ENCODE measurements at places on chromosomes 5 and 9.

DNA sequence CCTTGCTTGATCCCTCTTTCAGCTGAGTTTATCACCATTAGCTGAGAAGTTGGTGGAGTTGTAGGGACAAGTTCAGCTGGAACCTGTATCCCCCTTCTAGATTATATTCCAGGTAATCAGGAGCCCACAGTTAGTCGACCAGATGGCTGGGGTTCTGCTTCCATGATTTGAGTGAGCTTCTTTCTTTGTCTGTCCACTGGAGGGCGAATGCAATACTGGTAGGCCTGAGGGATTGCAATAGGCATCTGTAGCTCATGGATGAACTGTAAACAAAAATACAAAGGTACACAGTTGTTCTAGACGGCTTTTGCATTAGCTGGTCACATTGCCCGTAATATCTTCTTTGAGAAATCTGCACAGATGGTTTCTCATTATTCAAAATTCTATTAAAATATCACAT is 88.9 kb downstream of the PCSK5 start:
- no peak overlapping the region for H3K4me3 ChIP-seq
- H3K27me3 ChIP-seq, result no peaks in the 10 kb centered on the region
- no peaks in the 10 kb centered on the region for H3K36me3 ChIP-seq
- H3K27ac ChIP-seq, result no peak overlapping the region
- no peak for DNase-seq

- H3K27ac ChIP-seq, result no peak overlapping the region
- H3K4me1 ChIP-seq, result peaks cover 15% of the 10 kb centered on the region
- no peaks in the 10 kb centered on the region for H3K36me3 ChIP-seq
These were observed 1.4 kb downstream of the FAM169A start for GRCh38 chr5:74864823-74865222.

- no peak overlapping the region for H3K4me3 ChIP-seq
- no peaks in the 10 kb centered on the region for H3K36me3 ChIP-seq
- no peaks in the 10 kb centered on the region for H3K4me1 ChIP-seq
- DNase-seq, result no peak
These were observed 40.0 kb upstream of the ERBIN start for GRCh38 chr5:65886387-65886786.

DNA sequence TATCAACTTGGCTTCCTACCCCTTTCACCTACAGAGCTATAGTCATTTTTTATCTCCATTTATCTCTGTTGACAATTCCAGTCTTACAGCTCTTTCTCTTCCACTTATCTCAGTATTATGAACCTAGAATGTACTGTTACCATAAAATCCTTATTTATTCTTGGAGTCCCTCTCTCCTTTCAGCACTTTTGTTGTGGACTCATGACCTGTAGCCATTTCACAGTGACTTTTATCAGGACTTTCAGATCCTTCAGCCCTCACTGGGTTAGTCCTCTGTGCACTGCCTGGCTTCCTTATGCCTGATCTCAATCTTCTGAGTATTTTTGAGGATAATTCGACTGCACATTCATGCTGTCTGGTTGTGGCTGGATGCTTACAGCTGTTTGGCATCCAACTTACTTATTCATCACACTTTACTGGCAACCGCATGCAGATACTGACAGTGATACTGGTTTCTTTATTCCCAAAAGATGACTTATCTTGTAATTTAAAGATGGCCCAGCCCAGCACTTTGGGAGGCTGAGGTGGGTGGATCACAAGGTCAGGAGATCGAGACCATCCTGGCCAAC is 293.3 kb downstream of the MAN2A1 start:
- H3K4me1 ChIP-seq, result no peaks in the 10 kb centered on the region
- no peaks in the 10 kb centered on the region for H3K27me3 ChIP-seq
- DNase-seq, result no peak
- H3K4me3 ChIP-seq, result no peak overlapping the region

DNA sequence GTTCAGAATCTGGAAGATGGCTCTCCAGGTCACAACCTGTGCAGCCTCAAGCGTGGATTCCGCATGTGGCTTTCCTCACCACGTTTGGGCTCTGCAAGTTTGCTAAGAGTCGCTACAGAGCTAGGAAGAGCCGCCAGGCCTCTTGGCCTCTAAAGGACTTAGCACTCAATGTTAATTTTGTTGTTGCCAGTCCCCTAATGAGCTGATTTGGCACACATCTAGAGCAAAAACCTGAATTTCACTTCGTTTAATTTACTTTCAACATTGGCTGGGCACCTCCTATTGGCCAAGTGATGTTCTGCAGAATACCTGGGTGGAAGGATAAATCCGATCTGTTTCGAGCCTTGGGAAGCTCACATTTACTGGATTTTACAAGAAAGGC is 65.8 kb upstream of the UNC5A start:
- H3K4me1 ChIP-seq, result peaks cover 15% of the 10 kb centered on the region
- no peak overlapping the region for H3K27ac ChIP-seq
- H3K4me3 ChIP-seq, result no peak overlapping the region
- H3K36me3 ChIP-seq, result no peaks in the 10 kb centered on the region
- peak; percentile 28 for DNase-seq

GRCh38 chr5:78647351-78647818 is 1.2 kb downstream of the LHFPL2 start:
- peaks cover 27% of the 10 kb centered on the region for H3K4me1 ChIP-seq
- DNase-seq, result no peak
- H3K36me3 ChIP-seq, result no peaks in the 10 kb centered on the region
- peak overlapping the region; percentile 95 for H3K27ac ChIP-seq
- peak overlapping the region; percentile 85 for H3K4me3 ChIP-seq
- no peaks in the 10 kb centered on the region for H3K27me3 ChIP-seq

GRCh38 chr9:38371495-38371894 is 21.0 kb upstream of the ALDH1B1 start:
- no peak overlapping the region for H3K27ac ChIP-seq
- peak; percentile 17 for DNase-seq
- H3K36me3 ChIP-seq, result no peaks in the 10 kb centered on the region
- H3K27me3 ChIP-seq, result no peaks in the 10 kb centered on the region
- no peak overlapping the region for H3K4me3 ChIP-seq

GRCh38 chr5:60945813-60946187 is 795 bp downstream of the NDUFAF2 start:
- no peaks in the 10 kb centered on the region for H3K36me3 ChIP-seq
- peak overlapping the region; percentile 85 for H3K27ac ChIP-seq
- H3K4me1 ChIP-seq, result peaks cover 18% of the 10 kb centered on the region
- H3K4me3 ChIP-seq, result peak overlapping the region; percentile 69

DNA sequence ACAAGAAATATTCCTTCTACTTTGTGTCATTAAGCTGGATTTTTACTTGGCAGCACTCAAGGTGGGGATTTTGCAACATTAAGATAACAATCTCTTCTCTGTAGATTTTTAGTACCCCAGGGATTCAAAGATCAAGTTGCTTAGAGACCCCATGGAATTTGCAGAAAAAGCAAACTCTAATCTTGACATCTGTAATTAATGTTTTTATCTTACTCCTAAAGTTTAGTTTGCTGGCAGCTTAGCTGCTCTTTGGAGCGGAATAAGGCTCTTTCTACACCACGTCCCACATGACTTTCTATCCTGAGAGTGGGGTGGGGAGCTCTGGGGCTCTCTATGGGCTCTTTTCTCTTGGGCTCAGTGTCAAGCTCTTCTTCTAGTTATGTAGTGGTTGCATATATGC is 21.7 kb upstream of the SPDL1 start:
- no peaks in the 10 kb centered on the region for H3K36me3 ChIP-seq
- DNase-seq, result no peak
- no peak overlapping the region for H3K4me3 ChIP-seq
- H3K27ac ChIP-seq, result no peak overlapping the region
- H3K4me1 ChIP-seq, result no peaks in the 10 kb centered on the region
- H3K27me3 ChIP-seq, result peaks cover 11% of the 10 kb centered on the region

DNA sequence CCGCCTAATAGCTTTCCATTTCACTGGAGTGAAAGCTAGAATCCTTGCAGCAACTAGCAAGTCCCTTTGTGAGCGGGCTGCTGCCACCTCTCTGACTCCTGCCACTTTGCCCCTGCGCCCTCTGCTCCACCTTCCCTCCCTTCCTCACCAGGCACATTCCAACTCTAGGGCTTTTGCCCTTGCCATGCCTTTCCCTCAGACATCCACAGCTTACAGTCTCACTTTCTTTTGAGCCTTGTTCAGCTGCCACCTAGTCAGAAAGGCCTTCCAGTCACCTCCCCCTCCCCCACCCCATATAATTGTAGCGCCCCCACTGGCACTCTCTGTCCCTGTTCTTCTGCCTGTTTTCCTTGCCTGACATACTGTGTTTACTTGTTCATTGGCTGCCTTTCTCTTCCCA is 31.0 kb downstream of the CYSTM1 start:
- peaks cover 6% of the 10 kb centered on the region for H3K4me1 ChIP-seq
- no peak overlapping the region for H3K27ac ChIP-seq
- no peak overlapping the region for H3K4me3 ChIP-seq
- H3K27me3 ChIP-seq, result no peaks in the 10 kb centered on the region
- DNase-seq, result no peak

DNA sequence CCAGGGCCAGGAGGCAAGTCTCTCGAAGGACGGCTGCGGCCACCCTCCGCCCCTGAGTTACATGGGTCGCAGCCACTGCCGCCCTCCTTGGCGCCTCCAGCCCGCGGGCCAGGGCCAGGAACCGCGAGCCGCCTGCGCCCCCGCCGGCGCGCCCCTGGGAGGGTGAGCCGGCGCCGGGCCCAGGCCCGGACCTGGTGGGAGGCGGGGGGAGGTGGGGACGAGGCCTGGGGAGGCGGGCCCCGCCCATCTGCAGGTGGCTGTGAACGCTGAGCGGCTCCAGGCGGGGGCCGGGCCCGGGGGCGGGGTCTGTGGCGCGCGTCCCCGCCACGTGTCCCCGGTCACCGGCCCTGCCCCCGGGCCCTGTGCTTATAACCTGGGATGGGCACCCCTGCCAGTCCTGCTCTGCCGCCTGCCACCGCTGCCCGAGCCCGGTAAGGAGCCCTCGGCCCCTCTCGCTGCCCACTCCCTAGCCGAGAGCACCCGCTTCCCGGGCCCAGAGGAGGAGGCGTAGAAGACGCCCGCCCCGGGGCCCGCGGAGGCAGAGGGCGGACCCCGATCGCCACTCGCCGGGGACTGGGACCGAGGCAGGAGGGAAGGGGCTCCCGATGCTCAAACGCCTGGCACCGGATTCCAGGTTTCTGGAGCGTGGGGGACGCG is at the start of gene ASS1:
Gene ASS1, plus strand, starts transcription at position 397 of the 657 bp plus-strand sequence. CDS start 7,268 bp downstream, outside the sequence.
- H3K27me3 ChIP-seq, result peaks cover 5% of the 10 kb centered on the region
- H3K4me1 ChIP-seq, result peaks cover 47% of the 10 kb centered on the region
- no peak for DNase-seq
- H3K27ac ChIP-seq, result peak within 1 kb of the TSS; percentile 79
- H3K36me3 ChIP-seq, result no peaks in the 10 kb centered on the region
- peak within 1 kb of the TSS; percentile 65 for H3K4me3 ChIP-seq

DNA sequence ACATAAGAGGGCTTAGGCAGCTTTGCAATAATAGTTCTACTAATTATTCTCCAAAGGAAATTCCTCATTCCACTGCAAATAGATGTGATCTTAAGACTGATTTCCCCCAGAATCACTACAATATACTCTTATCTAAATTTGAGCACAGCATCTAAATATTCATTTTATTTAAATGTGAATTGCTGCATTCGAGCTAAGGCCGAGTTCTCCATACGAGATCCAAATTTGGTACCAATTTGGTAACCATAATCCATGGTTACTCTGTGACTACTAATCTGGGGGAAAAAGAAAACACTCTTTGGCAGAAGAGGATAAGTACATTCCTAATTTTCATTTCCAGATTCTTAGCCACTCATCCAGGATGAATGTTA is 19.7 kb upstream of the RIC1 start:
- H3K4me1 ChIP-seq, result peaks cover 15% of the 10 kb centered on the region
- H3K4me3 ChIP-seq, result peak overlapping the region; percentile 29
- no peak for DNase-seq
- no peaks in the 10 kb centered on the region for H3K27me3 ChIP-seq
- no peak overlapping the region for H3K27ac ChIP-seq
- H3K36me3 ChIP-seq, result no peaks in the 10 kb centered on the region

- no peak overlapping the region for H3K27ac ChIP-seq
- DNase-seq, result no peak
- H3K4me1 ChIP-seq, result peaks cover 76% of the 10 kb centered on the region
- no peaks in the 10 kb centered on the region for H3K27me3 ChIP-seq
- no peak overlapping the region for H3K4me3 ChIP-seq
These were observed 6.5 kb downstream of the TMEM245 start for GRCh38 chr9:109113254-109113653.

- no peaks in the 10 kb centered on the region for H3K27me3 ChIP-seq
- DNase-seq, result peak; percentile 58
- no peak overlapping the region for H3K27ac ChIP-seq
- peaks cover 19% of the 10 kb centered on the region for H3K36me3 ChIP-seq
- H3K4me1 ChIP-seq, result peaks cover 7% of the 10 kb centered on the region
These were observed 13.1 kb downstream of the LPCAT1 start for GRCh38 chr5:1510631-1511030.
